Cardiac muscle cell (in vitro differentiated cells and primary cell): ENCODE measurements at places on chromosomes 12 and 14. TPM values are rescaled to one million over a fixed set of nuclear protein-coding genes. Genes with fewer than 3 reads are reported as not detected.

Gene SYCP3
- polyA plus RNA-seq, result 0.49 and 0.76 TPM in 2 replicates

Gene GPRC5D
- 0.35 TPM in 1 of 2 replicates, not detected in the other for polyA plus RNA-seq

Gene MYO1H
- polyA plus RNA-seq, result 0.36 TPM in 1 of 2 replicates, not detected in the other

Gene DLGAP5
- 5.9 and 71.1 TPM in 2 replicates for polyA plus RNA-seq

Gene HOXC5
- not detected in 2 replicates for polyA plus RNA-seq

Gene FAM90A1
- polyA plus RNA-seq, result 0.97 TPM in 1 of 2 replicates, not detected in the other

Gene MYH7
- 66.2 and 117 TPM in 2 replicates for polyA plus RNA-seq
